ENCODE measurements at places on chromosomes 4 and X.

DNA sequence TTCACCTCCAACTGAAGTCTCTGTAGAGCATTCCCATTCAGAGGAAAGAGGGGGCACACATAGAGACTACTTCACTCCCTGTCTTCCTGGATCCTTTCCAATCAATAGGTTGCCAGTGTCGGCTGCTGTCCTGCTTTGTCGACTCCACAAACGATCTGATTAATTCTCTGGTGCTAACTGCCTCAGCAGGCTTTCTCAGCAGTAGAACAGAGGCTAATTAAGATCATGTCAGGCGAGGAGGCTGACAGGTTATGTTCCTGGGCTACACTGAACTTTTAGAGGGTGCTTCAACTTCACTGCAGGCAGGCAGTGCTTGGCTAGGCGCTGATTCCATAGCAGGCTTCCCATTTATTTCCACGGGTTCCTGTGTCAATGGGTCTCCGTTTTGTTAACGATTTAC, 79.2 kb downstream of the GRIA3 start:
- DNase-seq = no peak

DNA sequence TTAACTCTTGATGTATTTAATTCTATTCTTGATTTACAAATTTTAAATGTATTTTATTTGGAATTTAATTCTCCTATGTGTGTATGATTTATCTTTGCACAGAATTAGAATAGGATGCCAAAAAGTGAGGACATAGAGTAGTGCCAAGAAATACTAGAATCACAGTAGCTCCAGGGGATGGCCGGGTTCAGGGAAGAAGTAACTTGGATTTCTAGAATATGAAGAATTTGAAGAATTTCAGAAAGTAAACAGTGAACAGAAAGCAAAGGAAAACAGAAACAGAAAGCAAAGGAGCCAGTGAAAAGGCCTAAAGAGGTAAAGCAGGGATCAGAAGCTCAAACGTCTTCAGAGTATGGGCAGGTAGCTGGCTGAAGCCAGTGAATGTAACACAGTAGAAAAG, 1187.6 kb downstream of the RPA4 start:
- no peak for DNase-seq

DNA sequence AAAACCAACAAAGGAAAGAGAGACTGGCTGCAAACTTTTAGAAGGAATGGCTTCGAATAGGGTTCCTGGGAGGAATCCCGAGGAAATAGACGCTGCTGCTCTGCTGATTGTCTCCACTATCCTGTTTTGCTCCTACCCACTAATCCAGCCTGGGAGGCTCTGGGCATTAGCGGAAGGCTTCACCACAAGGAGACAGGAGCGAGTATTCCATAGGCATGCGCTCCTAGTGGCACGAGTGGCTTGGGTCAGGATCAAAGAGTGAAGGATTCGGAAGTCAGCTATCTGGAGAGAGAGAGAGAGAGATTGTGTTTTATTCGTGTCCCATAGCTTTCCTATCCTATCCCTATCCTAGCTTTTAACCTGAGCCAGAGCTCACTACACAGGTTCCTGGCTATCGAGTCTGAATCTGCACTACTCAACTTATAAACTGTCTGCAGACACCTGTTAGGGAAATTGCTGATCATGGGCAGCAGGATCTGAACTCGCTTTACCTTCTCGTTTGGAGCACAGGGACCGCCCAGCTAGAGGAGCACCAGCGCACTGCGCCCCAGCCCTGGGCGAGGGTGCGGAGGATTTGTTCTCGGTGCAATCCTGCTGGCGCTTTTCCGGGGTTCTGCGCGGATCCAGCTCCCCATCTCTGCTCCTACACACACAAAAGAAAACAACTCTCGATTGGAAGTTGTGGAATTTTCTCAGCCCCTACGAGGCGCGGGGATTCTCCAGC, 740 bp upstream of the NPY2R start:
- no peak for DNase-seq

- DNase-seq = no peak
These were observed 60.3 kb downstream of the PRKX start for GRCh38 chrX:3653111-3653510.

DNA sequence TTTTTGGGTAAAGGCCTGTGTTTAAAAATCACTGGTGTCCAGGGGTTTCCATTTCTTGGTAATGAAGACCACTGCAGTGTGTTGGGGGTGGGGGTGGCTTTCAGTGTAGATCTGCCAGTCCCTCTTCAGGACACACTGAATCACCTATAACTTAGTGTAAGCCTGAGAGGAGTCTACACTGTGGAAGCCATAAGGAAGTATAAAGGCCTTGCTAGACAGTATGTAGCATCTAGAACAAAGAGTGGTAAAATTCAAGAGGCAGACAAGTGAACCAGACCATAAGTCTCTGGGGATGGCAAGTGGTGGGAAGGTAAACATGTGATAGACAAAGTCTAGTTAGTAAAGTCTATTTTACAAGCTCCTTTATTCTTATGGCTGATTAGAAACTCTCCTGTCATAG, 191.8 kb downstream of the CCNG2 start:
- DNase-seq = no peak

GRCh38 chrX:20217271-20217670, 49.4 kb downstream of the RPS6KA3 start:
- DNase-seq = peak; percentile 36

- no peak for DNase-seq
These were observed 1.2 kb downstream of the NEK1 start for GRCh38 chr4:169611157-169611556.

GRCh38 chrX:24027086-24027485, at the start of gene KLHL15:
Gene KLHL15, minus strand, starts transcription at chrX:24027186. Its CDS starts 20,493 bp downstream, at chrX:24006693.
- DNase-seq = no peak

- no peak for DNase-seq
These were observed 49.5 kb upstream of the SLC25A4 start for GRCh38 chr4:185093603-185094002.

DNA sequence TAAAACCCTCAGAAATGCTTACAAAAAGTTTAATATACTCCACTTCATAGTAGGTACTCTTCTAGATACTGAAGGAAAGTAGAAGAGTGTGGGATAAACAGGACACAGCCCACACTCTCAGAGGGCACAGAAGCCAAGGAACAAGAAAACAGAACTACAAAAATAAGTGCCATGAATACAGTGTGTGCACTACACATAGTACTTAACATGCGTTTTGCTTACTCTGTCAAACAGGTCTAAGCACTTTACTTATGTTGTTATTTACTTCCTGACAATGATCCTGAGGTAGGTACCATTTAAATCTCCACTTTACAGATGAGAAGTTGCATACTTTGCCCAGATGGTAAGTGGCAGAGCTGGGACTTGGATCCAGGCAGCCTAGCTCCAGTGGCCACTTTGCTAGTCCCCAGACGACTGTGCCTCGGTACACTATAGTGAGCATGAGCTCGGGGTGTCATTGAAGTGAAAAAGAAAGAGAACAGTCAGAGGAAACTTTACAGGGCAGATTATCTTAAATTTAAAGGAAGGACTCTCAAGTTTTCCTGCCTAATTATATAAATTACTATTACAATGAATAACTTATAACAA, 120.3 kb downstream of the BANK1 start:
- no peak for DNase-seq

GRCh38 chrX:65517923-65518322, 16.7 kb downstream of the LAS1L start:
- no peak for DNase-seq

DNA sequence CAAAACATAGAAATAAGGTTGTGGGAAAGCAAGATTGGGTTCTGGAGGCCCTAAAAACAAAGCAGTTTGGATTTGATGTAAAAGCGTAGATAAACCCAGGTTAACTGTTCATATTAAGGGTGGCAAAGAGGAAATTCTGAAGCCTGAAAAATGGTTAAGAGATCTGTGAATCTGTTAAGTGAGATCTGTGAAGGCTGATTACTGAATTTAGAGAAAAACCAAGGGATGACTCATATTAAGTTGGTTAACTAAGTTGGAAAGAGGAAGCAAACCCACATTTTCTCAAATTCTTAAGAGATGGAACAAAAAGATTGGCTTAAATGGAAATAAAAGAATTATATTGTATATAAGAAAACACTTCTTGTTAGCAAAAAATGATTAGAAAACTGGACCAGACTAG, 22.8 kb downstream of the GPAT3 start:
- DNase-seq = no peak

GRCh38 chr4:78168029-78168428, 110.9 kb downstream of the FRAS1 start:
- DNase-seq = no peak

- DNase-seq = no peak
These were observed 707.0 kb upstream of the GRID2 start for GRCh38 chr4:91596718-91597117.

DNA sequence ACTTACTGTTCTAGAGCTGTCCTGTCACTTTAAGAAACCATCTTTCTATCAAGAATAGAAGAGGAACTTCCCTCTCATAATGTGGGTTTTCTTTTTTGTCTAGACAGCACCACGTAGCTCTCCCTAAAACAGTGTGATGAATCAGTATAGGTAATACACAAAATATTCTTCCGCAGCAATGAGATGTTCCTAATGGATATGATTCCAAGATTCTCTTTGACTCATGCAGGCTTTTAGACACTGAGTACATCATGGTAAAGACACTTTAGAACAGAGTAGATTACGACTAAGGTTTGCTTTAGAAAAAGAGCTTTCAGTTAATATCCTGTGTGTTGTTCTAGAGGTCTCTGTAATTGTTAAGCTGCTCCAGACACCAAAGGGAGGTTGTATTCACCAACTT, 69.8 kb downstream of the PTTG2 start:
- no peak for DNase-seq

DNA sequence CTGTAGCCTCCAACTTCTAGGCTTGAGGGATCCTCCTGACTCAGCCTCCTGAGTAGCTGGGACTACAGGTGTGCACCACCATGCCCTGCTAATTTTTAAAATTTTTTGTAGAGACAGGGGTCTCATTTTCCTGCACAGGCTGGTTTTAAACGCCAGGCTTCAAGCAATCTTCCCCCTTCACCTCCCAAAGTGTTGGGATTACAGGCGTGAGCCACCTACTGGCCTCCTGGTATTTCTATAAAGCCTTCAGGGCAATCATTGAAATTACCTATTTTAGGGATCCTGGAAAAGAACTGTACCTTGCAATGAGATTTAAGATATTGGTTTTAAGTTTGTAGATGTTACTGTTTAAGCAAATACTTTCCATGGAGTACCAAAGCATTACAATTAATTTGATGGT, 13.5 kb upstream of the PLS3 start:
- DNase-seq = no peak

DNA sequence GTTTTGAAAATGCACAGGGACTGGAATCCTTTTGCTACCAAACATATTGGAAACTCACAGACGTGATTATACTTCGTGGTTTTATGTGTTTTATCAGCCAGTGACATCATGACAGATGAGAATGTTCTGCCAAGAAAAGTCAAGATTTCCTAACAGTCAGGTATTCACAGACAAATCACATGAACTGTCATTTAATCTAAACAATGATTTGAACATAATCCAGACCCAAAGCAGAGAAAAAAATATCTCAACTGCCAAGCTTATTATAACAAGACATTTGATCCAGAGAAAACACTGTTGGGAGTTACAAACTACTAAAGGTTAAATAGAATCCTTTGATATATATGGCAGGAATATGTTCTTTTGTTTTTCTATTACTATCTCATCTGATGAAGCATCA, 635.9 kb upstream of the FRG1 start:
- DNase-seq = no peak

- DNase-seq = no peak
These were observed 240.1 kb downstream of the FRAS1 start for GRCh38 chr4:78297116-78297800.

DNA sequence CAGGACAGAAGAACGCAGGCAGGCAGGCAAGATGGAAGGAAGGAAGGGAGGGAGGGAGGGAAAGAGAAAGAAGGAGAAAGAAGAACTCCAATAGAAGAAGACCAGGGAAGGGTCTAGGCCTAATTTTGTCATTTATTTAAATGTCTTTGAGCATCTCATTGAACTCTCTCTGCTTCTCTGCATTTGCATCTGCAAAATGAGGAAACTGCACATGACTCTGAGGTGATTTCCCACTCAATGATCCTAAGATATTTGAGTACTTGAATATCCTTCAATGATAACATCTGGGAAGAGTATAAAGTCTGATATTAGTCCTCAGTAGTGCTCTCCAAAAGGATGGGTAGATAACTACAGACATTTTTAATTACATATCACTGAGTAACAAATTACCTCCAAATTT, 33.1 kb upstream of the RBPJ start:
- DNase-seq = no peak

- DNase-seq = no peak
These were observed 113.4 kb downstream of the ZNF827 start for GRCh38 chr4:145825255-145825654.

DNA sequence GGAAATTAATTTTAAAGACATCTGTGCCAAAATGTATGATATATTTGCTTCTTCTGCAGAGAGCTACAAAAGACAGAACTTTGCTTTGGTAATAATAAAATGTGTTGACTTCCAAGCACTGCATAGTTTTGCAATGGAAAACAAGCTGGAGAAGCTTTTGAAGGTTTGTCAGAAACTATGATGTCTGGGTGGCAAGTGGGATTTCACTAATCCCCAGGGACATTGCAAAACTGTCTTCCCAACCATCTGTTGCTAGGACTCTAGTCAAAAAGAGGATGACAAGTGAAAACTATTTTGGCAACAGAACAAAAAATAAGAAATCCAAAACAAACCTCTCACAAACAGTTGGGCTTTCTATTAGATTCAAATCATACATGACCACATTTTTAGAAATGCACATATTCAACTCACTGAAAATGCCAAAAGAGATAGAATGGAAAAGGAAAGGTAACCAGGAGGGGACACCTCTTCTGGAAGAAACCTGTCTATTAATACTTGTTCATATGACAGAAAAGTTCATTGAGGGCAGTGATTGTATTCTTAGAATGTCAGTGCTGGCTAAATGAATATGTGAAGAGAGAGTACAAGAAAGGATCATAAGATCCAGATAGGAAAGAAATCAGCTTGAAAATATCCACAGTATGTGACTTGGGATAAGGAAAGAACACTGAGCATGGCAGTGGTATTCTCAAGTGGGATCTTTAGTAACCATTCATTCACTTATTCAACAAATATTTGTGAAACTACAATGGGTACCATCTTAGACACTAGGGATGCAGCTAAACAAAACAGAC, 228.0 kb downstream of the RASL11B start:
- DNase-seq = no peak
